Inflammatory macrophage (primary cell): ENCODE measurements at places on chromosomes 1 and 21.

- DNase-seq: peak; percentile 54
These were observed 23.0 kb downstream of the LRRC8B start for GRCh38 chr1:89547563-89548116.

GRCh38 chr1:201468501-201468843, 516 bp downstream of the PHLDA3 start:
- no peak for DNase-seq

DNA sequence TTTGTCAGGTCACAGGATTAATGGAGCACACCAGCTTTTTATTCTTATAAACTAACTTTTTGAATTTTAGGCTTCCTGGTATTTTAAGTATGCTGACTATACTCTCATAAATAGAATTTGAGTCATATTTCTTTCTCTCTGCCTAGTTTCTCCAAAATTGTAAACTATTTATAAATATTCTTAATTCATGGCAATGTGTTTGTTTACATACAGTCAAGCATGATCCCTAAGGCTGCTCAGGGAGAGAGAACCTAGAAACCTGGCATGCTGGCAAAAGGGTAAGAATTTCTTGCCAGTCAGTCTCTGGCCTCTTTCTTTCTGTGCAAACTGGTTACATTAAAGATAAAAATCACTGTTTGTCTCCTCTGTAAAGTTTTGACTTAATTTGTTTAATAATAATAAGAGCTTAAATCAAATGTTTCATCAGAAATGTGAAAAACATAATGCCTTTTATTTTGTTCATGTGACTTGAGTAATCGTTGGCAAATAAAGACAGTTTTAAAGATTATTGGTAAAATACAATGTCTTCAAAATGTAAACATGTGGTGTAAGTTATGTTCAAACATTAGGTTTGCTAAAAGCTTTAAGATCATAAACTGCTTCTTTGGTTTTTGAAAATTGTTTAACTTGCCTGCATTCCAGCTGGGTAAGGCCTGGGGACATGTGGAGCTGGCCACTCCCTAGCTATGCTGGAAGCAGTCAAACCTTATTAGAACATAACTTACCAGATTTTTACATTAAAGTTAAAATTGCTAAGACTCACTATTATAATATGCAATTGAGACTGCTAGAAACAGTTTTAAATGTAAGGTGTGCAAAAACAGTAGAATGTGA, 1401.7 kb downstream of the NCAM2 start:
- no peak for DNase-seq

GRCh38 chr1:198483645-198484044, 56.8 kb downstream of the ATP6V1G3 start:
- DNase-seq: no peak

DNA sequence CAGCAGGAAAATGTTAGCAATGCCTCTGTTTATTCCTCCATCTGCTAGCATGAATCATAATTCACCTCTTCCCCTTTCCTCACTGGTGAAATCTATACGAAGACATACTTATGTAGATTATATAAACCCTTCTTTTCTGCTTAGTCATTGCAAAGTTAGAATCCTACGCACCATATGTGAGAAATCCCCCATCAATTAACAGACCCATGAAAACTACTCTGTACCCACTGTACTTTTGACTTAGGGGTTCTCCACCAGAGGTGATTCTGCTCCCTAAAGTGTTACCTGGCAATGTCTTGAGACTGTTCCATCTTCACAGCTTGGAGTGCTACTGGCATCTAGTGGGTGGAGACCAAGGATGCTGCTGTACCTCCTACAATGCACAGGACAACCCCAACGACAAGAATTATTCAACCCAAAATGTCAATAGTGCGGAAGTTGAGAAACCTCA, 49.6 kb upstream of the KCTD3 start:
- peak; percentile 3 for DNase-seq

DNA sequence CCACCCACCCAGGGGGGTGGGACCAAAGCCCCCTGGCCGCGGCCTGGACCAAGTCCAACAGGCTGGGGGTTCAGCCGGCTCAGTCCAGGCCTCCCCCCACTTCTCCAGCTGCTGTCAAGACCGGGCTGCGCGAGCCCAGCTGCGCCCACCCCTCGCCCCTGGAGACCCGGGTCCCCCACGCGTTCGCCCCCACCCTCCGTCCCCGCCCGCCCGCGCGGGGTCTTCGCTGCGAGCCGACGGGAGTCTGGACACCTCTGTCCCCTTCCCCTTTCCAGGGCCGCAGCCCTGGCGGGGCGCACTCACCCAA, 253 bp downstream of the RAP1GAP start:
- no peak for DNase-seq

DNA sequence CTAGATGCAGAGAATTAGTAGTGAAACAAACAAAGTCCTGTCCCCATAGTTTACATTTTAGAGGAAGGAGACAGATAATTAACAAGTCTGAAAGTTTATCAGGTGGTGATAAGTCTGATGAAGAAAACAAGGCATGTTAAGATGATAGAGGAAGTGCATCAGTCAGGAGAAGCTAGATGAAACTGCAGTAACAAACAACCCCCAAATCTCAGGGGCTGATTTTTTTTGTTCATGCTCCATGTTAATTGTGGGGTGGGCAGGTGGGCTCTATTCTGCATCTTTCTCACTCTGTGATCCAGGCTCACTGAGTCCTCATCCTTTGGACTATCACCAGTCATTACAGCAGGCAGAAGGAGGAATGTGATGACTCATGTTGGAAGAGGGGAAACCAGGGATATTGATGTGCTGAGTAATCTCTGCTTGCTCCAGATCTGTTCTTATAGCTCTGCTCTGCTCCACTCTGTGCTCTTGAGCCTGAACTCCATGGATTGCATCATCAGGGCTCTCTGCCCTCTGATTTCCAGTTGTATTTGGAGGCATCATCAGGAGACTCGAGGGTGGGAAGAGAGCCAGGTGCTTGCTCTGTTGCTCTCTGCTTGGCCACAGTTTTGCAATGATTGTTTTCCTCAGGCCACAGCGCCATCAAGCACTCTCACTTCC, 166.9 kb downstream of the IER5 start:
- no peak for DNase-seq

DNA sequence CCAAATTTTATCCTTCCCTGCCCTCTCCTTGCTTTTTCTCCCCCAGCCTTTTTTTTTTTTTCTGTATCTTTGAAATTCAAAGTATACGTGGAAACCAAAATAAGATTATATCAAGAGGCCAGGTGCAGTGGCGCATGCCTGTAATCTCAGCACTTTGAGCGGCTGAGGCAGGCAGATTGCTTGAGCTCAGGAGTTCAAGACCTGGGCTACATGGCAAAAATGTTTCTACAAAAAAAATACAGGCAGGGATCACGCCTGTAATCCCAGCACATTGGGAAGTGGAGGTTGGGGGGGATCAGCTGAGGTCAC, 6.6 kb upstream of the PRCC start:
- no peak for DNase-seq

- DNase-seq: no peak
These were observed 82.2 kb downstream of the NIBAN1 start for GRCh38 chr1:184892116-184892515.

DNA sequence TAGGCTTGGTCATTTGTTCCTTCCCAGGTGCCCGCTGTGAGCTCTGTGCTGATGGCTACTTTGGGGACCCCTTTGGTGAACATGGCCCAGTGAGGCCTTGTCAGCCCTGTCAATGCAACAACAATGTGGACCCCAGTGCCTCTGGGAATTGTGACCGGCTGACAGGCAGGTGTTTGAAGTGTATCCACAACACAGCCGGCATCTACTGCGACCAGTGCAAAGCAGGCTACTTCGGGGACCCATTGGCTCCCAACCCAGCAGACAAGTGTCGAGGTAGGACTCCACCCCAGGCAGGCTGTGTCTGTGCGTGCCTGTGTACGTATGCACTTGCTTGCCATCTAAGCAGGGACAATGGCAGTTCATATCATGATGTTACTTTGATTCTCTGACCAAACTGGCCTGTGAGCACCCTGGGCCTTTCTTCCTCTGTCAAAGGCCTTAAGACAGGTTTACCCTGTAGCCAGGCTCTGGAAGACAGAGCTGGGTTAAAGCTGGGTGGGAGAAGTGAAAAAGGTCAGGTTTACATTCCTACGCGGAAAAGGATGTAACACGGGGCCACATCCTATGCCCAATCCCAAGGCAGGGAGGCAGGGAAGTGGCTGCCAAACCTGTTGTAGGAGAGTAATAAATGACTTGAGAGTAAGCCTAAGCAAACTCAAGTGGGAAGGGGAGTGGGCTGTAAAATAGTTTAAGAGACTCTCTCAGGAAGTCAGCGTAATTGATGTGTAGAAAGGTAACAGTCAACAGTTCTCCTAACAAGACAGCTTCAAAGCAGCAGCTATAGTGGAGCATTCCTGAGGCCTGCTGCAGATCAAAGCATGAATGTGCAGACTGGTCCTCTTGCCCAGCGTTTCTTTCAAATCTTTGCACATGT, 42.5 kb downstream of the LAMC2 start:
- DNase-seq: no peak

- no peak for DNase-seq
These were observed 5.8 kb downstream of the CLEC20A start for GRCh38 chr1:178490967-178491366.

- DNase-seq: peak; percentile 66
These were observed at the start of gene C1QB for GRCh38 chr1:22652881-22653316. Gene C1QB, plus strand, starts transcription at chr1:22653236. Its CDS starts 6,227 bp downstream, at chr1:22659463.

GRCh38 chr1:148362626-148363438, 120.3 kb downstream of the PPIAL4G start:
- DNase-seq: no peak

DNA sequence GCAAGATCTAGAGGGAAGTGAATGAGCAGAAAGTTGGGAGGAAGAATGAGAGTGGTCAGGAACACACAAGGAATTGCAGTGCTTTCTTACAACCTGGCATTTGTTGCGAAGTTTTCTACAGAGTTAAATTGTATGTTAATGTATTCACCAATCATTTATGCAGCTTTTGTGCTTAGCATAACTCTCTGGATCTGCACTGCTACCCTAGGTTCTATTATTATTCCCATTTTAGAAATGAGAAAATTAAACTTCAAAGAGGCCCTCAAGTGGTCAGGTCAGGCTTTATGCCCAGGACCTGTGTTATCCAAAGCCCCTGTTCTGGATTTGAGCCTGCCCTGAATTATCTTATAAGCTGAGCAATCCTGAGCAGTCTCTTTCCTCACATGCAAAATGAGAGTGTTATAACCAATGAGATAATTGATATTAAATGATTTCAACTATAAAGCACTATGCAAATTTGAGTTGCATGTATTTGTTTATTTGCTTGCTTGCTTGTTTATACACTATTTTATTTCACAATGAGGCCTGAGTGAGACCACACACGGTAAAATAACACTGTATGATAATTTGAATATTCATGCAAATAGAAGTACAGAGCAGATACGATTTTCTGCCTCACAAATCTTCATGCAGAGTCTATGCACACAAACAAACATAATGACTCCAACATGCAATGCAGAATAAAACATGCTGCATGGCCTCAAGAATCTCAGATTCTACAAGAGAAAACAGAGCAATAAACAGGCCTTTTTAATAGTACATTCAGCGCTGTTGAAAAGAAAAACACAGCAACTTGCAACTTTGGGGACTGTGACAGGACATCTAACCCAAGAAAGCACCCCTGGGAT, 323.0 kb downstream of the PLPP3 start:
- DNase-seq: no peak

DNA sequence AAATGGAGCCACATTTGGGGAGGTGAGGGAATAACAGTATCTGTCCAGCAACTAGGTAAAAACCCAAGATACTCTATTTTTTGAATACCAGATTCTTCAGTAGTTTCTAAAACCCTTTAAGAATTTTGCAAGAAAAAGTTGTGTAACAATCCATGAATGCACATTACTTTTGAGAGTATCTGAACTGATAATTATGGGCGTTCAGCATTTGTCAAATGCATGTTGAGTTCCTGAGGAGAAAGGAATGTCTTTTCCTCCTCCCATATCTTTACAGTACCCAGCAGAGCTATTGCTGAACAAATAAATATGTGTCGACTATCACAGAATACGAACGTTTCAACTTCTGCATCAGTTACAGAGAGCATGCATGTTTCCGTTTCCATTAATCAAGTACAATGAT, 104.5 kb downstream of the PCNX2 start:
- no peak for DNase-seq

GRCh38 chr1:206814716-206815341, 42.5 kb upstream of the IL10 start:
- no peak for DNase-seq

- no peak for DNase-seq
These were observed 19.0 kb upstream of the C1orf174 start for GRCh38 chr1:3918966-3919611.

GRCh38 chr1:159960721-159961381, 6.8 kb upstream of the SLAMF9 start:
- no peak for DNase-seq

GRCh38 chr21:25569084-25569483, 38.2 kb downstream of the MRPL39 start:
- no peak for DNase-seq

DNA sequence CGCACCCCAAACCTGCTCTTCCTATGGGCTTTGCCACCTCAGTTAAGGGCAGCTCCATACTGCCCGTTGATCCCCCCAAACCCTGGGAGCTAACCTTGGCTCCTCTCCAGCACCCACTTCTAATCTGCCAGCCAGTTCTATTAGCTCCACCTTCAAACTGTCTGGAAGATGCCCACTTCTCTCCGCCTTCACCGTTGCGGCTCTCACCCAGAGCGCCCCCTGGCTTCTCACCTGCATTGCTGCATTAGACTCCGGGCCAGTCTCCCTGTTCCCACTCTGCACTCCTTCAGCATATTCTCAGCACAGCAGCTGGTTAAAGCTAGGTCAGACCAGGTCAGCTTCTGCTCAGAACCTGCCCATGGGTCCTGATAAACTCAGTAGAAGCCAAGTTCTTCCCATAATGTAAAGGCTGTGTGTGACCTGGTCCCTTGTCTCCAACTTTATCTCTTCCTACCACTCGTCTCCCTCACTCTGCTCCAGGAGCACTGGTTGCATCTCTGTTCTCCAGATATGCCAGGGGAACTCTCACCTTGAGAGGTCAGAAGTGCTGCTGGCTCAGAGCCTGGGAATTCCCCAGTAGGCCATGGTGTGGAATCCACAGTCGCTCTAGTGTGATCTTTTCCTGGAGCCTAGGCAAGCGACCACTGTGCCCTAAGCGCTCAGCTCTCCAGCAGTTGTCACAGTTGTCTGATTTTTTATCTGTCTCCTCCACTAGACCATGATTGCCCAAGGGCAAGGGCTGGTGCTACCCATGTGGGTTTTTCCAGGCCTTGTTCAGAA, 150.3 kb downstream of the HMGB4 start:
- no peak for DNase-seq

DNA sequence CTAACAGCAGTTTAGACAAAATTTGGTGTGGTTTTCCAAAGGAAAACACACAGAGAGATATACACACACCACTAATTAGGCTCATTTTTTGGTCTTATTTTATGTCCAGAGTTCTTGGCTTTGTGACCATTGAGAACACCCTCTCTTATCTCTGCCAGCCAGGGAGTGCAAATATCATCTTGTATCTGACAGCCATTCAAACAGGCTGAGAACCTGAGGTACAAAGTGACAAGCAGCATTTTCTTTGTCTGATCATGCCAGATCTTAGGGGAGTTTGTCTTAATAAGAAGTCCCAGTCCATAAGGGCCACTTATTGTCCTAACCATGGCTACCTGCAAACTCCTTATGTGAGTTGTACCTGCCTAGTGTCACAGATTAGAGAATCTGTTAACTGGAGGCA, 1165.2 kb downstream of the BRINP3 start:
- no peak for DNase-seq
